ENCODE measurements at places on chromosomes 3 and 15. TPM values are rescaled to one million over a fixed set of nuclear protein-coding genes. Genes with fewer than 3 reads are reported as not detected.

The PLCB2 gene
- 56.7 TPM for total RNA-seq

The EEF1AKMT4 gene
- 2.7 TPM for total RNA-seq

The TMCO5A gene
- total RNA-seq = not detected

The C3orf52 gene
- total RNA-seq = 3.8 TPM

The SOX14 gene
- not detected for total RNA-seq

The STRIT1 gene
- total RNA-seq = not detected

DNA sequence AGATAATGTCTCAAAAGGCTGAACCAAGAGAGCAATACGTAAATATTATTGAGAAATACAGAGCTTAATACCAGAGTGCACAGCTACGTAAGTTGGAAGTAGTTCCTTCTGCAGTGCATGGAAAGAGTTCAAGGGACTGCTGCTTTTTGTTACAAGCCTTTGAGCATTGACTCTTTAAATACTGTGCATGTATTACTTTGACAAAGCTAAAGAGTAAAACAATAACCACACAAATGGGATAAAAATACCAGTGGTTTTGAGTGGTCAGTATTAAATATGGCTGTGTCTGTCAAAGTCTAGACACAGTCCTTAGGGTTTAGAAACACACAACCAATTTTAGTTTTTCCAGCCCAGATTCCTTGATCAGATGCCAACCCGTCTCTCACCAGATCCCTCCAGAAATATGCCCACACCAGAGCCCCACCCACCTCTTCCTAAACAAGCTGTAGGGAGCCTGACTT is 62.1 kb downstream of the SSR3 start:
- H3K36me3 ChIP-seq = no peaks in the 10 kb centered on the region
- no peak overlapping the region for H3K4me3 ChIP-seq
- H3K27me3 ChIP-seq = no peaks in the 10 kb centered on the region
- no peak overlapping the region for H3K27ac ChIP-seq

GRCh38 chr3:31767920-31768319 is 213.1 kb downstream of the OSBPL10 start:
- H3K27ac ChIP-seq = no peak overlapping the region
- H3K27me3 ChIP-seq = no peaks in the 10 kb centered on the region
- no peak for DNase-seq
- H3K4me3 ChIP-seq = no peak overlapping the region
- no peaks in the 10 kb centered on the region for H3K36me3 ChIP-seq

DNA sequence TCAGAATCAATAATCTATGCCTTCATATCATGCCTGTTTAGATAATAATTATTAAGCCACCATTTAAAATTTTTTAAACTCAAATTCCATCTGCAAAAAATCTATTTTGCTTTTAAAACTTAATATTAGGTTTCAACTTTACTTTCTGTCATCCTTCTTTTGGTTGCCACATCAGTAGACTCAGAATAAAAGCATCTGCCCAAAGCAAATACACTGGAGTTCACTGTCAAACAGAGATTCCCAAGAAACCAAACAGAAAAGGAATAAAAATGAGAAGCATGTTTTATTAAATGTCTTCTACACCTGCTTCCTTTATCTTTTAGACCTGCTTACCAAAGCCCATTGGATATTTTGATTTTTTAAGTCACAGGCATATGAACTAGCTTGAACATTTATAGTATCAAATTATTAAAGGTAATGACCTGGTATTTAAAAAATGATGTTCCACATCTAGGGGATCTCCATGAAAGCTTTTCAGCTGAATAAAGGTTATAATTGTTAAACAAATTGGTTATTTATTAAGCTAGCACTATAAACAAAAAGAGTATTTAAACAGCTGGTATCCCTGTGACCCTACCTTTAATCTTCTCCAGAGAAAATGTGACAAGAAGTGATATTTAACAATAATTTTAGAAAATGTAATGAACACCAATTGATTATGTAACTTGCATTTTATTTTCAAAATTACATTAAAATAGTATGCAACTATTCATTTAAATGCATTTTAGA is 62.5 kb downstream of the ALCAM start:
- H3K4me1 ChIP-seq = no peaks in the 10 kb centered on the region
- H3K36me3 ChIP-seq = peaks cover 2% of the 10 kb centered on the region
- DNase-seq = no peak
- no peak overlapping the region for H3K27ac ChIP-seq

- H3K4me1 ChIP-seq = no peaks in the 10 kb centered on the region
- DNase-seq = no peak
These were observed 60.5 kb downstream of the TOP2B start for GRCh38 chr3:25604107-25604805.

- no peak overlapping the region for H3K4me3 ChIP-seq
- peaks cover 6% of the 10 kb centered on the region for H3K4me1 ChIP-seq
- DNase-seq = no peak
- H3K27ac ChIP-seq = no peak overlapping the region
- H3K27me3 ChIP-seq = peaks cover 7% of the 10 kb centered on the region
These were observed 223.5 kb upstream of the PROK2 start for GRCh38 chr3:72008226-72008996.

DNA sequence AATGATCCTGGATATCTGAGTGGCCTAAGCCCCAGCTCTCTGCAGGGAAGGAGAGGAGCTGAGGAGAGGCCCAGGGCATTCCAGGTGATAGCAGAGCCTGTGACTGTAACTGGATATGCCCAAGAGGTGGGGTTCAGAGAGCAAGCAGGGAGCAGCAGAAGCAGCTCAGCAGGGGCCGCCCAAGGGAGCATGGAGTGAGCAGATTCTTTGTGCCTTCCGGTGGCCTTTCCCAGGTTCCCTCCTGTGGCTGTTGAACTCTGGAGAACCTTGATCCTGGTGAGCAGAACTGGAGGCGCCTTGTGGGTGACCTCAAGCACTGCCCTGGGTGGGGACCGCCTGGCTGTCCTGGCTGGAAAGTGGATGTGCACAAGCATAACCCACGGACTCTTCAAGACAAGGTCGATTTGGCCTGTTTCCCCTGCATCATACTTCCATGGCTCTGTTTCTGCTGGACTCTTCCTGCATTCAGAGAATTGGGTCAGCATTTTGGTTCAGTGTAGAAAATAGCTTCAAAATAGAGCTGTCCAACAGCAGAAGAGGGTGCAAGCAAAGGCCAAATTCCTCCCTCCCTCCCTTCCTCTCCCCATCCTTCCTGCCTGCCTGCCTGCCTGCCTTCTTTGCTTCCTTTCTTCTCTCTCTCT is 76.1 kb downstream of the ARNT2 start:
- H3K4me1 ChIP-seq = no peaks in the 10 kb centered on the region
- no peak overlapping the region for H3K27ac ChIP-seq
- DNase-seq = no peak
- no peaks in the 10 kb centered on the region for H3K27me3 ChIP-seq
- H3K4me3 ChIP-seq = no peak overlapping the region

DNA sequence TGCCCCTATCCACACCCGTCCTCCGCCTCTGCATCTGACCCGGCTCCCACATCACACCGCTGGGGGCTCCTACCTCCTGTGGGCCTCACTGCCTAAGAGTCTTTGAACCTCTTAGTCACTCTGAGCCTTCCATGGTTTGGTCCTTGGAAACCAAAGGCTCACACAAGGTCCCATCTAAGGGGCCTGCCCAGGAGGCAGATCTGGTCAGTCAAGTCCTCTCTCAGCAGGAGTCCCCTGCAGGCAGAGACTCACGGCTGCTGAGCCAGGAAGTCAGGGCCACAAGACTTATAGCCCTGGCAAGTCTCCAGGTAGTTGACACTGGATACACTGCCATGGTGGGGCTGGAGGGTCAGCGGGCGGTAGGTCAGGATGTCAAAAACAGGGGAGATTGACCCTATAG is 31.2 kb upstream of the ALDH1L1 start:
- no peak for DNase-seq
- H3K36me3 ChIP-seq = no peaks in the 10 kb centered on the region
- peaks cover 61% of the 10 kb centered on the region for H3K27me3 ChIP-seq
- H3K27ac ChIP-seq = no peak overlapping the region
- peaks cover 8% of the 10 kb centered on the region for H3K4me1 ChIP-seq
- H3K4me3 ChIP-seq = no peak overlapping the region

GRCh38 chr15:64772964-64773363 is 2.4 kb downstream of the RBPMS2 start:
- DNase-seq = no peak
- H3K27ac ChIP-seq = no peak overlapping the region

- H3K27ac ChIP-seq = no peak overlapping the region
- no peaks in the 10 kb centered on the region for H3K36me3 ChIP-seq
- DNase-seq = no peak
- no peaks in the 10 kb centered on the region for H3K4me1 ChIP-seq
- no peaks in the 10 kb centered on the region for H3K27me3 ChIP-seq
These were observed 78.8 kb upstream of the SLC6A6 start for GRCh38 chr3:14323401-14324223.

GRCh38 chr15:95684693-95685115 is 645.8 kb upstream of the NR2F2 start:
- no peaks in the 10 kb centered on the region for H3K36me3 ChIP-seq
- H3K4me3 ChIP-seq = no peak overlapping the region
- no peaks in the 10 kb centered on the region for H3K4me1 ChIP-seq
- no peak for DNase-seq
- H3K27ac ChIP-seq = no peak overlapping the region

GRCh38 chr15:66956672-66957430 is 108.6 kb upstream of the SMAD3 start:
- peaks cover 2% of the 10 kb centered on the region for H3K4me1 ChIP-seq
- no peak overlapping the region for H3K4me3 ChIP-seq
- no peak for DNase-seq
- H3K36me3 ChIP-seq = no peaks in the 10 kb centered on the region

GRCh38 chr3:143203848-143204247 is 84.3 kb downstream of the CHST2 start:
- no peak overlapping the region for H3K27ac ChIP-seq
- H3K27me3 ChIP-seq = no peaks in the 10 kb centered on the region
- H3K4me3 ChIP-seq = no peak overlapping the region
- no peaks in the 10 kb centered on the region for H3K36me3 ChIP-seq

DNA sequence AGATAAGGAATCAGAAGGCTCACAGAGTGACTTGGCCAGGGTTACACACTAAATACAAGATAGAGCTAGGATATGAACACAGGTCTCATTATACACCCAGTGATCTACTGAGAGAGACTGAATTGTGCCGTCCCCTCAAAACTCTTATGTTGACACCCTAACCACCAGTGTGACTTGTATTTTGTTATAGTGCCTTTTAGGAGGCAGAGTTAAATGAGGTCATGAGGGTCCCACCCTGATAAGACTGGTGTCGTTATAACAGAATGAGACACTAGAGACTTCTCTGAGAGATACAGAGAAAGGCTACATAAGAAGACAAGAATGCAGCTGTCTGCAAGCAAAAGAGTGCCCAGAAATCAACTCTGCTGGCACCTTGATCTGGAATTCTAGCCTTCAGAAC is 12.6 kb downstream of the KPNA1 start:
- DNase-seq = no peak
- no peaks in the 10 kb centered on the region for H3K27me3 ChIP-seq
- peaks cover 67% of the 10 kb centered on the region for H3K4me1 ChIP-seq
- peaks cover 6% of the 10 kb centered on the region for H3K36me3 ChIP-seq
- H3K27ac ChIP-seq = no peak overlapping the region

DNA sequence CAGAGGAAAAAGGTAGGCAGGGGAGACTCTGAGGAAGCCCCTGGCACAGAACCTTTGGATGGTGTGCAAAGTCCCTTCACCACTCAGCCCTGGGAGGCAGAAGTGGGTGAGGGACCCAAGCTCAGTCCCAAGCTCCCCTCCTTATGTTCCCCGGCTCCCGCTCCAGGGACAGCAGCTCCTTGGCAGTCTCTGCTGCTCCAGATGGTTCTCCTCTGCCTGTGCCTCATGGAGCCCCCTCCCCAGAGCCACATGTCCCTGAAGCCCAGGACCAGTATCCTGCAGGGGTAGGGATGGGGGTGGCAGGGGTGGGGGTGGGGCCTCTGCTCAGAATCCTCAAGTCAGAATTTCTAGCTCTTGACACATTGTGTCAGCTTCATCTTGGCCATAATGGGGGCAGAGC is 8.0 kb upstream of the CAMKV start:
- no peaks in the 10 kb centered on the region for H3K4me1 ChIP-seq
- no peak overlapping the region for H3K27ac ChIP-seq
- no peak for DNase-seq
- no peak overlapping the region for H3K4me3 ChIP-seq

DNA sequence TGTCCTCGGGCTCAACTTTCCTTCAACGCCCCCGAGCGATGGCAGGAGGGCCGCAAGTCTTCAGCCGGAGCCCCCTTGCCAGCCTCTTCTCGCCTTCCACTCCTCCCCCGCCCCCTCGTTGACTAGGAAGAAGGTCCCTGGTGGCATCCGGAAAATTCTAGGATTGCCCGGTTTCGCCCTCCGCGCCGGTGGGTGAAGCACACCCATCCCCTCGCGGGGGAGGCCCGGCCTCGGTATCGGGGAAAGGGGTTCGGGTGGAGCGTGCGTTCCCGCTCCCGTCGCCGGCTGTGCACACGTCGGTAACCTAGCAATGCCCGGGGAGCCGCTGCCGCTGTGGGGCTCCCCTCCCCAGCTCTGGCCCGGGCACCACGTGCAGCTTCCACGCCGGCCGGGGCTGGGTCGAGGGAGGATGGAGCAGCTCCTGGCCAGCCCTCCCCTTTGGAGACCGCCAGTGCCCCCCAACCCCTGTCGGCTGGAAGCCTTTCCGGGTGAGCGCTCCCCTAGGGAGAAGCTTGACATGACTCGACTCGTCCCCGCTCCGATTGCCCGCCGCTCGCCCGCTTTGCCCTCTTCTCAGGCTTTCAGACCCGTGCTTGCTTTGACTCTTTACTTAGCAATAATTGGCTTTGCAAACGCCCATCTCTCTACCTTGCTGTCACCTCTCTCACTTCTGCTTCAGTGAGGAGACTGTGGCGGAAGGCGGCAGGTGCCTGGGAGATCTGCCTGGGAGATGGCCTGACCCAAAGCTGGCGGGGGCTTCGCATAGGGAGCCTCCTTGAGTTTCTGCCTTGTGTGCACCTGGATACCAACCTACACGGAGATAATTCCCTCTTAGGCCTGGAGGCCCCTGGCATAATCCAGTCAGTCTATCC is 1.3 kb downstream of the CACNA1D start:
- no peak overlapping the region for H3K27ac ChIP-seq
- peaks cover 7% of the 10 kb centered on the region for H3K4me1 ChIP-seq
- peaks cover 53% of the 10 kb centered on the region for H3K27me3 ChIP-seq
- no peak for DNase-seq
- H3K4me3 ChIP-seq = peak overlapping the region; percentile 49
- no peaks in the 10 kb centered on the region for H3K36me3 ChIP-seq
